Colonic mucosa (tissue), 4 donors: ENCODE measurements at places on chromosomes 13 and 19.

GRCh38 chr13:101452519-101453485 lies at the start of gene ITGBL1:
Gene ITGBL1, plus strand, starts transcription at chr13:101452675. Its CDS starts 159 bp downstream, at chr13:101452834.
- no peak for DNase-seq

DNA sequence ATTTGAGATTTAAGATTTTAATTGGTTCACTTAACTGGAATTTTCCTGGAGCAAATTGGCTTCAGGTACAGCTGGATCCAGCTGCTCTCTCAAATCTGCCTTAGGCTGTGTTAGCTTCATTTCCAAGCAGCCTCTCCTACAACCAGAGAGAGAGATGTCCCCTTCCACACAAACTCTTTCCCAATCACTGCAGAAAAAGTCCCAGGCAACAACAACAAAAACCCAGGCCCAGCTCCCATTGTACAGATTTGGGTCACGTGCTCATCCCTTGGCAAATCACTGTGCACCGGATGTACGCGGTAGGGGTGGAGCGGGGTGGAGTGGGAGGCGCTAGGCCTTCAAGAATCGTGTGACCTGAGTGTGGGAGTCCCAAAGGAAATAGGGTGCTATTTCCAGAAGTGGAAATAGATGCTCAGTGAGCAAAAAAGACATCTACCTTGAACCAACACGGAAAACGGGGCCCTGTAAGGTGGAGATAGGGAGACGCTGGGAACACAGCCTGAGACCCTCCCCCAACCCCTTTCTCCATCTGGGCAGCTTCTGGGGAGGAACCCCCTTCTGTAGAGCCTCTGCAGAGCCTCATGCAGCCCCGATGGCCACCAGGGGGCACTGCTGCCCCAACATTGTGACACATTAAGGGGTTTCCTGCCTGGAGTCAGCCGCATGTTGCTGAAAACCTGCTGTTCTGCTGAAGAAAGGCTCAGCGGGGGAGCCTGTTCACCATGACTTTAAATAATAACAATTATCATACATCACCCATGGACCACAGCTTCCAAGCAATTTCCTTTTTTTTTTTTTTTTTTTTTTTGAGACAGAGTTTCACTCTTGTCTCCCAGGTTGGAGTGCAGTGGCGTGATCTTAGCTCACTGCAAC lies 25.4 kb downstream of the HPN start:
- DNase-seq = peak; percentile 93

- DNase-seq = no peak
Measured at GRCh38 chr19:42424712-42425131, 2.5 kb downstream of the LIPE start.

DNA sequence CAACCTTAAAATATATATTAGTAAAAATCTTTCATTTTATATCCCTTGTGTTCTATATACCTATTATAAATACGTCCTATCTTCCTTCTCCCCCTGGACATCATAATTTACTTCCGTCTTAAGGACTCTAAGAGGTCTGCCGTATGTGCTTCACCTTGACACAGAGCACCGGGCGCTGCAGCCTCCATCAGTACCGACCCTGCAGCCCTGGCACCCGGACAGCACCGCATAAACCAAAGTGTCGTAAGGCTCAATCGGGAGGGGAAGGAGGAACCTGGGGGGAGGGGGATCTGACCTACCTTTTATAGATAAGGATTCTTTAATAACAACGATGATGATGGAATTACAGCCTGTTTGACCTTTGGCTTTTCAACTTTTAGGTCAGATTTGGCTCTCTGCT lies 44.0 kb downstream of the EFNB2 start:
- DNase-seq = no peak

- no peak for DNase-seq
Measured at GRCh38 chr19:952049-952679, 26.3 kb downstream of the ARID3A start.

GRCh38 chr19:30778961-30779715 lies 407.0 kb downstream of the ZNF536 start:
- no peak for DNase-seq

- no peak for DNase-seq
Measured at GRCh38 chr13:28329395-28330158, 165.4 kb downstream of the FLT1 start.

DNA sequence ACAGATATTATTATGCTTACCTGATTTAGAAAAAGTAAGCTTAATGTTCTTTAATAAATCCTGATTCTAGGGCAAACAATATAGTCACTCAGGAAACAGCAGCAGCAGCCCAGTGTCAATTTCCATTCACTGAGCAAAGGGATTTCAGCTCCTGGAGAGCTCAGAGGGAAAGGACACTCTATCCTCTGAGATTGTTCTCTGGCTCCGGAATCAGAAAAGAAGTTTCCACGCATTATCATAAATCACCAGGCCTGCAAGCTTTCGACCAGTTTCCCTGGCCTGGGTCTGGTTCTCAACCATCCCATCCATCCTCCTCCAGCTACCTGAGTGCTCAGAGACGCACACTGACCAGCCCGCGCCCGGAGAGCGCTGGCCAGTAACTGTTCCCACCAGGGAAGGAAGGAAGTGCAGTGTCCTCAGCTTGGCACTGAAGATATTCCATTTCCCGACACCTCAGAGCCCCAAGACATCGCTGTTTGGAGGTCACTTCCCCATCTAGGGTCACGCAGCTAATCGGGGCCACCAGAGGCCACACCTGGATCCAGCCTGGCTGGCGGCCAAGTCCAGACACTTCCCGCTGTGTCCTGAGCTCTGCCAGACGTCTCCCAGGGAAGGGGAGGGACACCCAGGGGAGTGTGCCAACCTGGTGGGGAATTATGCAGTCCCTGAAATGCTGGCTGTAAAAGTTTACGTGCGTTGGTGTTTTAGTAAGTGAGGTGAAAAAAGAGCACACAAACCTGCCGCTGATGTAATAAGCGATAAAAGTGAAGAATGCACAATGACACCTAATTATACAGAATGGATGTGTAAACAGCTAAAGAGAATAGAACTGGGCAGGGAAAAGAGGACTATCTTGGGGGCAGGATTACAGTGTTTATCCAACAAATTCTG lies 29.1 kb downstream of the EPS15L1 start:
- DNase-seq = peak; percentile 81

DNA sequence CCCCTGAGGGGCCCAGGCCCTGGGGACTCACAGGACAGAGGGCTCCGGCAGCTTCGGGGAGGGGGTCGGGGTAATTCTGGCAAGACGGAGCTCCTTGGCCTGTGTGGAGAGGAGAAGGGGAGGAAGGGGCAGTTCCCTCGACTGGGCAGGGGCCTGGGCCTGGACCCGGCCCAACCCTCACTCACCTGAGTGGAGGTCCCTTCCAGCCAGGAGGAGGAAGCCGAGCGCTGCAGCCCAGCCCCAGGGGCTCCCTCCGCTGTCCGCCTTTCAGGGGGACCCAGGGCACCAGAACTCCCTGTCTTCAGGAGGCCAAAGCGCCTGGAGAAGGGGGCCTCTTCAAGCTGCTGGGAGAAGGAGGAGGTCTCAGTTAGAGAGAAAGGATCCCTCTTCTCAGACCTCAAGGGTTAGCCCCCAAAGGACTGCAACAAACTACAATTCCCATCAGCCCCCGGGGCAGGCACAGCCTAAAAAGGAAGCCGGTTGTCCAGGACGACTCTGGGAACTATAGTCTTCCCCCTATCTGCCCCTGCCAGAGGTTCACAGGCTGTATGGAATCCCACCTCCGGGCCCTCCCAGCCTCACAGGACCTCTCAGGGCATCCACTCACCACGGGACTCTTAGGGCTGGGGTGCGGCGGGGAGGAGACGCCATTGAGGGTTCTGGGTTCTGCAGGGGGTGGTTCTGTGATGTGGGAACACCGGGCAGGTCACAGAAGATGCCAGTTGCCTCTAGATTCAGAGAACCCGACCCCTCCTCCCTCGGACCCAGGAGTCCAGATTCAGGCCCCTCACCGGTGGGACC lies 19.8 kb downstream of the EPS8L1 start:
- DNase-seq = no peak

DNA sequence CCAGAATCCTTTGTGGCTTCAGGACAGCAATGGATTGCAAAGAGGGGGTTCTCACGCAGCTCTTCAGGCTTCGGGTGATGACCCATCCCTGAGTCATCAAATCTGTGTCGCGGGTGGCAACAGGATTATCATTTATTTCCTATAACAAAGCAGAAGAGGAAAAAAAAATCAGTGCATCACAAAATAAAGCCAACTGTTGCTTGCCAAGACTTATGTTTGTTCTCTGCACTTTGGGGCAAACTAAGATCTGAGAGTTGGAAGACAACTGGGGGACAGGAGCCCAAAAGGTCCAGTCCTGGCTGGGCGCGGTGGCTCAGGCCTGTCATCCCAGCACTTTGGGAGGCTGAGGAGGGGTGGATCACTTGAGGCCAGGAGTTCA lies 6.4 kb downstream of the GNA15 start:
- DNase-seq = no peak

- no peak for DNase-seq
Measured at GRCh38 chr13:66509175-66509574, 721.0 kb downstream of the PCDH9 start.

DNA sequence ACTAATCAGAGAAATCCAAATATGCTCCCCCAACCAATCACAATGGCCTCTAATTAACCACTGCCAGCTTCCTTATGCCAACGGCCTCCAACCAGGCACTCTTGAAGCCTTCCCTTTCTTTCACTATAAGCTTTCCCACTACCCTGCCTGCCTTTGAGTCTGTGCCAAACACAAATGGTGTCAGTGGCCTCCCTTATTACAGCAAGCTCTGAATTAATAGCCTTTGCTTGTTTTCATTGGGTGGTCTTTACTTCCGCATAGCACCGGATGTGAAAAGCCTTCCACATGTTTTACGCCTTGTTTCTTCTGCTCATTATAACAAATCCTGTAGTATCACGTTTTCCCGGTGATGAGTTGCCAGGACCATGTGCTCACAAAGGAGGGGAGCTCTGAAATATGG lies 1.4 kb upstream of the EDDM13 start:
- DNase-seq = no peak

DNA sequence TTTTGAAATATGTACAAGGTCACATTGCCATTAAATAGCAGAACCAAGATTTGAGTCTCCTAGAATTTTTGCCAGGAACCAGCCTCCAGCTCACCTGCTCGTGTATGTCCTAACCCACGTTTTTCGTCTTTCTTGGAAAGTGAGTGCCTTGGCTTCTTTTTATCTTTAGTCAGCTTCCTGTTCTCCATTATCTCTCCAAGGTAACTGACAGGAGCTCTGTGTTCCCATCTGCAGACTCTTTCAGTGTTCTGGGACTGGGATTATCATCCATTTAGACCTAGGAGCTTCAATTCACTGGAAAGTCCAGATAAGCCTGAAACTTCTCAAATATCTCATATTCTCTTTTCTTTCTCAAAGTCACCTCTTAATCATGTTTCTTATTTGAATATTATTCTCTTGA lies 193.7 kb downstream of the ZIC5 start:
- no peak for DNase-seq

DNA sequence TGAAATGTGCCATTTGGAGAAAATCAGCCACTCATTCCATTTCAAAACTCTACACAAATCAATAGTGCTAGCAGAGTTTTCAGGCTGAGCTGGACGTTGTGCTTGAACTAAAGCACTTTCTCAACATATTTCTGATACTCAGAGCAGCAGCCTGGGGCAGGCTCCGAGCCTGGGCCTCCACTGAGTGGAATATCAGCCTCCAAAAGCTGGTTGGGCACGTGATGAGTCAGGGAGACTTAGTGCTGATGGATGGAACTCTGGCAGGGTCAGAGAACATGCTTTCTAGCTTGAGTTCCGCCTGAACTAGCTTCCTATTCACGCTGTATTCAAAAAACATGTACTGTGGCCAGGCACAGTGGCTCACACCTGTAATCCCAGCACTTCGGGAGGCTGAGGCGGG lies 85.8 kb upstream of the PCDH8 start:
- no peak for DNase-seq

GRCh38 chr19:32868206-32868950 lies 1.2 kb downstream of the SLC7A9 start:
- no peak for DNase-seq

DNA sequence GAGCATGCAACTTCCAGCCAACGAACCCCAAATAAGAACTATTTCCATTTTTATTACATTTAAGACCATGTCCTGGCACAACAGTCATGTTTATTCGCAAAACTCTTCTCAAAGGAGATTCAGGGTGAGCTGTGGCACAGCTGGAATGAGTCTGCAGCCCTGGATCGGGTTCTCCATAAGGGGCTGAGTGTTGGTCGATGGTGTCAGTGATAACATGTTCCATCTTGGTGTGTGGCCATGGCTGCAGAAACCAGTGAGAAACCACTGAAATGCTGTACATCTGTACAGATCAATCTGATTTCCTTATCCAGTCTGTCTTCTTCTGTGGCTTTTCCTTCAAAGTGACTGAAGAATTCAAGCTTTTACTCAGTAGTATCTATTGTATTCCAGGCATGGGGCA lies 15.2 kb downstream of the FAM124A start:
- DNase-seq = no peak

- no peak for DNase-seq
Measured at GRCh38 chr13:36480726-36481427, 48.6 kb downstream of the CCNA1 start.

DNA sequence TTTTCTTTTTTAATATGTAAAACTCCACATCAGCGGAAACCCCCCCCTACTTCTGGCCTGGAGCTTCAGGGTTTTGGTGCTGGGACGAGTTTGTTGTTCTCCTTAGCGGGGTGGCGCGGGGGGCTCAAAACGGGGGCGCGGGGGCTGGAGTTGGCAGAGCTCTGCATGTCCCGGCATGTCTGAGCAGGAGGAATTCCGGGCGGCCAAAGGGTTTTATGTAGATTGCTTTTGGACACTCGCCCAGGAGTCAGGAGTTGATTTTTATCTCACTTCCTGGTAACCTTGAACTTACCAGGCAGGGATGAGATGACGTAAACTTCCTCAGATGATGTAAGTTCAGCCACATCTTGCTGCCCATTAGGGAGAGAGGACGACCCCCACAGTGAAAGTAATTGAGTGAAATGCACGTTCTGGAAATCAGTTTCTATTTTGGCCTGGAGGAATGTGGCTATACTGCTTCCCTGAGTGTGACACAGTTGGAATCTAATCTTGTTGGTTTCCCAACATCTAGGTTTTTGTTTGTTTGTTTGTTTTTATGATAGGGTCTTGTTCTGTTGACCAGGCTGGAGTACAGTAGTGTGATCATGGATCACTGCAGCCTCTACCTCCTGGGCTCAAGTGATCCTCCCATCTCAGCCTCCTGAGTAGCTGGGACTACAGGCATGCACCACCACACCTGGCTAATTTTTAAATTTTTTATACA lies 21.0 kb upstream of the GDF15 start:
- peak; percentile 93 for DNase-seq

DNA sequence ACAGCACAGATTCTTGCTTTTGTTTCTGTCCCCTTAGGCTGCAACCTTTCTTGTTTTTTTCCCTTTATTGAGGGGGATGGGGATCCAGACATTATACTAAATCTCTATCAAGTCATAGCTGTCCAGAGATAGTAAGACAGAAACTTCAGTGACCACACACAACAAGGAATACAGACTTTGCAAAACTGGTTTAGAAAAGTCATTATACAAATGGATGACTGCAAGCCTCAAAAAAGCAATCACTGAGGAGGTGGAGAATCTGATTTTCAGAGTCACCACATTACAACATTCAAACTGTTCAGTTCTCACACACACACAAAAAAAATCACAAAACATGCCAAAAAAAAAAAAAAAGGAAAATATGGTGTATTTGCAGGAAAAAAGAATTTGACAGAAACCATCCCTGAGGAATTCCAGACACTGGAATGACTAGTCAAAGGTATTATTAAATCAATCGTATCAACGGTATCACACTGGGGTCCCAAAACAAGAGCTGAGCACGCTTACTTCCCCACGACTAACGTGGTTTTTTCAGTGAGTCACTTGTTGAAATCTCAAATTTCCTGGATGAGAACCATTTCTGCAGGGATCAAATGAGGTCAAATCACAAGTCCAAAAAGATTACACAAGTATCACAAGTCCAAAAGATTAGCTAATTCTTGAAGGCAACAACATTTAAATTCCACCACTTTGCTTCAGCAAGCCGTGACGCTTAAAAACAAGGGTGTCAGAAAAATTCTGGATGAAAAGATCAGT lies 41.2 kb downstream of the USP12 start:
- no peak for DNase-seq
